Right lung (tissue), 10 donors: ENCODE measurements at places on chromosomes 1 and 21.

- DNase-seq: no peak
Observed at GRCh38 chr1:225777058-225777582, 506 bp upstream of the SRP9 start.

DNA sequence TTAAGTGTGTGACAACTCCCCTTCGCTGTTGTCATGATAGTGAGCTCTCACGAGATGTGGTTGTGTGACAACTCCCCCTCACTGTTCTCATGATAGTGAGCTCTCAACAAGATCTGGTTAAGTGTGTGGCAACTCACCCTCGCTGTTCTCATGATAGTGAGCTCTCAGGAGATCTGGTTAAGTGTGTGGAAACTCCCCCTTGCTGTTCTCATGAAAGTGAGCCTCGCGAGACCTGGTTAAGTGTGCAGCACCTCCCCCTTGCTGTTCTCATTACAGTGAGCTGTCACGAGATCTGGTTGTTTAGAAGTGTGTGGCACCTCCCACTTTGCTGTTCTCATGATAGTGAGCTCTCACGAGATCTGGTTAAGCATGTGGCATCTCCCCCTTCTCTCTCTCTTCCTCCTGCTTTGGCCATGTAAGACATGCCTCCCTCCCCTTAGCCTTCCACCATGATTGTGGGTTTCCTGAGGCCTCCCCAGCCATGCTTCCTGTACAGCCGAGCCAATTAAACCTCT is 25.1 kb upstream of the LSS start:
- DNase-seq: no peak

GRCh38 chr1:30087465-30087864 is 635.9 kb downstream of the MATN1 start:
- no peak for DNase-seq

GRCh38 chr1:3954170-3955169 is 54.4 kb upstream of the C1orf174 start:
- no peak for DNase-seq

DNA sequence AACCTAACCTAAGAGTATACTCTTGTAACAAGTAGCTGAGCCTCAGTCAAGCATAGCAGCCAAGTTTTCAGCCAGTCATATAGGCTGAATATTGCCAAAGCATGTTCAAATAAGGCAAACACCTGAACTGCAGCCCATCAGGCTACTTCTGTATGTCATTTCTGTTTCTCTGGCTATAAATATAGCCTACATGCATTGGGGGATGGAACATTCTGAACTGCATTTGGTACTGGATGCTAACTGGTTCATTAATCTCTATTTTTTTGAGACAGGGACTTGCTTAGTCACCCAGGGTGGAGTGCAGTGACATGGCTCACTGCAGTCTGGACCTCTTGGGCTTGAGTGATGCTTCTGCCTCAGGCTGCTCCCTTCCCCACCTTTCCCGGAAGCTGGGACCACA is 37.3 kb downstream of the MAST2 start:
- no peak for DNase-seq

DNA sequence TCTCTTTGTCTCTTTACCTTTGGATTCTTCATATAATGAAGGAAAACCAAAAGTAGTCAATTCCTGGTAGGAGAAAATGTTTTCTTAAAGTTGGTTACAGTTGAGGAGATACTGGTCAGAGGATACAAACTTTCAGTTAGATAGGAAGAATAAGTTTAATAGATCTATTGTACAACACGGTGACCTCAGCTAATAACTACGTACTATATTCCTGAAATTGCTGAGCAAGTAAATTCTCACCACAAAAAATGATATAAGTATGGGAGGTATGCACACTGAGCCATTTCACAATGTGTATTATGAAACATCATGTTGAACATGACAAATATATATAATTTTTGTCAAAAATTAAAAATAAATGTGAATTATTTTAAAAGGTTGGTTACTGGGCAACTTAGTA is 20.4 kb downstream of the SSX2IP start:
- DNase-seq: no peak

- no peak for DNase-seq
Observed at GRCh38 chr1:75392278-75392677, 218.6 kb downstream of the SLC44A5 start.

- DNase-seq: no peak
Observed at GRCh38 chr1:222171005-222171404, 376.9 kb downstream of the HHIPL2 start.

- no peak for DNase-seq
Observed at GRCh38 chr1:160685266-160685665, 26.4 kb downstream of the CD48 start.

- no peak for DNase-seq
Observed at GRCh38 chr1:70504821-70505193, 93.7 kb downstream of the CTH start.

- DNase-seq: no peak
Observed at GRCh38 chr1:27145934-27146354, 9.0 kb downstream of the SLC9A1 start.

DNA sequence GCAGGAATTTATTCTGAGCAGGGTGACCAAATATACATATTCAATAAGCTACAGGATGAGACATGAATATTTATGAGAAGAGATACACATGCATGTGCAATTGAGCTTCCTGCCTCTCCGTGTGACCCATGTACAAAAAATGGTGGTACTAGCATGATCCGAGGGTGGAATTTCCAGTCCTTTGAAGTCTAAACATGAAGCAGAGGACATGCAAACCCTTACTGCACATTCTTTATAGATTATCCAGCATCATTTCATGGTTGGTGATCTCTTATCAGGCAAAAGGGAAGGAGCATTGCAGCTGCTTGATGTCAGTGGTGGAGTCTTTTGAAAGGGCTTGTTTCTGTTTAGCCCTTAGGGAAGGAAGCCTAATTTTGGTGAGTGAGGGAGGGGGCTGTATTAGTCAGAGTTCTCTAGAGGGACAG is 448.6 kb downstream of the SETD4 start:
- no peak for DNase-seq

- DNase-seq: no peak
Observed at GRCh38 chr1:84611796-84612195, 37.6 kb upstream of the CTBS start.

DNA sequence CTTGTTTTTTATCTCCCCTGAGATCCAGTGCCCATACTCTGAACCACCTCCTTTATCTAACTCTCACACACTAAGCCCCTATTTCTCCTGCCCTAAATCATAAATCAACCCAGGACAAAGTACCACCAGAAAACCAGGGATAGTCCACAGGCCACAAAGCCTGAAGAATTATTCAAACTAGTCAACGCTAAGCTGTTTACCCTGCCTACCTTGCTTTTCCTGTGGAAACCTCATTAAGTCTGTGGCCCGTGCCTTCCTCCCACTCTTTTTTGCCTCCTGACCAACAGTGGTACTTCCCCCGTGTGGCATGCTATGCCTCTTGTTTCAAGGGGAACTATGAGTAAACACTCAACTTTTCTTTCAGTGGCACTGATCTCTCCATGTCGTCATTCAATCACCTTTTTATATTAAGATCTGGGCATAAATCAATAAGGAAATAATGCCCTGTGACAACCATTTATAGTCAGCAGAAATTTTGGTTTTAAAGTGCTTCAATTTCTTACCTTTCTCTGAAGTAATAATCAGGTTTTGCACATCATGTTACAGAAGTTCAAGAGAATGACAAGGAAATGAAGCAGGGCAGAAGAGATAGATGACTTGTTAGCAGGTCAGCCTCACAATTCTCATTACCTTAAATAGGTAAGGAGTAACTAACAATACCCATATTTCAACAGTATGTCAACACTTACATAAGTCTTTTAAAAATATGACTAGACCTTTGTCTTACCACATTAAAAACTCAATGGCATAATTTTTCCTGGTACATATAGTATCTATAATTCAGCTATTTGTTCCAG is 32.1 kb downstream of the EYA3 start:
- DNase-seq: no peak

DNA sequence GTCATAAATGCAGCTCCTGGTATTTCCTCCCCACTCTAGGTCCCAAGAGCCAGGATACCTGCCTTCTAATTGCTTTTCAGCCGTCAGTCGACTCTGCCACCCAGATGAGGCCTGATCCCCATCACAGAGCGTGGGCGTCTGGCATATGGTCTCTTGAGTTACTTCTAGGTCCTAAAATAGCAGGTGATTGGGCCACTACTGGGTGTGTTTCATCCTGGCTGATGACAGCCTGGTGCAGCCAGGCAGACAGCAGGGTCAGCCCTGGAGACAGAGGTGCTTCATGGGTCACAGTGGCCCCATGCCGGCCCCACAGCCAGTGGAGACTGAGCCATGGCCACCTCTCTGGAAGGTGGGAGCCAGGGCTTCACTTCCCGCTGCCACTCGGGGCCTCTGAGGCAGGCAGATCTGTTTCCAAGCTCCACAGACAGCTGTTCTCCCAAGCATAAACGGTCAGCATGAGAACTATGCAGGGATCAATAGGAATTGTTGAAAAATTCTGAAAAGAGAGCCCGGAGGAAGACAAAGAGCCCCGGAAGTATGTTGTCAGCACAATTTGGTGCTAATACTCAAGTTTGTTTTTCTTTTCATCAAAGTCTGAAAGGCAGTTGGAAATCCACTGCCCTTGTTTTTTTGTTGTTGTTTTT is 83.0 kb downstream of the MAN1C1 start:
- no peak for DNase-seq

- DNase-seq: no peak
Observed at GRCh38 chr1:172997941-172998361, 52.8 kb downstream of the TNFSF18 start.

DNA sequence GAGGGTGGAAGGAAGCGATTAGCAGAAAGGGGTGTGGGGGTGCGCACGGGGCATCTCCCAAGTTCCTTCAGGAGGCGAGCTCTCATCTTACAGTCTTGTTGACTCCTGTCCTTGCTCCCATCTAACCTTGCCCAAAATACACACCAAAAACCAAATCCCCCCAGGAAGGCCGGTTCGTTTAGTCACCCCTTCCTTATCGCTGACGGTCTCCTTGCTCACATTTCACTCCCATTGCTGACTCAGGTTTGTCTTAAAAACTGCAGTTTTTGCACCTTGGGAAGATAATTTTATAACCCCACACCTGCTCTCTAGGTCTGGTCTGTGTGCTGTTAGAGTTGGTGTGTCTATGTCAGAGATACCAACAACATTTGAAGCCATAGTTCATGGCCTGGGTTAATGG is 68.1 kb upstream of the F3 start:
- DNase-seq: no peak

- no peak for DNase-seq
Observed at GRCh38 chr1:86913399-86913895, 479 bp downstream of the SELENOF start.

- DNase-seq: peak; percentile 81
Observed at GRCh38 chr1:116763116-116763786, 9.0 kb downstream of the CD2 start.

- DNase-seq: no peak
Observed at GRCh38 chr1:160706526-160707235, 4.9 kb downstream of the CD48 start.

DNA sequence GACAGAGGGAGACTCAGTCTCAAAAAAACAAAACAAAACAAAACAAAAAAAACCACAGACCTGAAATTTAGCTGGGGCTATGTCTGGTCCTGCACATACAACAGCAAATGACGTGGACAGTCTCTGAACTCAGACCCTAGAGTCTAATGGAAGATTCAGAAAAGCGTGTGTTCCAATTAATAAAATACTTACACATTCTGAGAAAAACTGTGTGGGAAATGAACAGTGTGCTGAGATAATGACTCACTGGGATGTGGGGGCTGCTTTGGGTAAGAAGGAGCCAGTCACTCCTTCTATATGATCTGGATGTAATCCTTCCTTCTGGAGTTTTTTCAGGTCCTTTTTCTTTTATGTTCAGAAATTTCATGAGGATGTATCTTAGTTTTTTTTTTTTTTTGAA is 29.4 kb downstream of the CLDN14 start:
- no peak for DNase-seq

- no peak for DNase-seq
Observed at GRCh38 chr1:182110635-182111034, 49.1 kb upstream of the ZNF648 start.

- DNase-seq: no peak
Observed at GRCh38 chr1:183239793-183240525, 53.9 kb downstream of the LAMC2 start.

DNA sequence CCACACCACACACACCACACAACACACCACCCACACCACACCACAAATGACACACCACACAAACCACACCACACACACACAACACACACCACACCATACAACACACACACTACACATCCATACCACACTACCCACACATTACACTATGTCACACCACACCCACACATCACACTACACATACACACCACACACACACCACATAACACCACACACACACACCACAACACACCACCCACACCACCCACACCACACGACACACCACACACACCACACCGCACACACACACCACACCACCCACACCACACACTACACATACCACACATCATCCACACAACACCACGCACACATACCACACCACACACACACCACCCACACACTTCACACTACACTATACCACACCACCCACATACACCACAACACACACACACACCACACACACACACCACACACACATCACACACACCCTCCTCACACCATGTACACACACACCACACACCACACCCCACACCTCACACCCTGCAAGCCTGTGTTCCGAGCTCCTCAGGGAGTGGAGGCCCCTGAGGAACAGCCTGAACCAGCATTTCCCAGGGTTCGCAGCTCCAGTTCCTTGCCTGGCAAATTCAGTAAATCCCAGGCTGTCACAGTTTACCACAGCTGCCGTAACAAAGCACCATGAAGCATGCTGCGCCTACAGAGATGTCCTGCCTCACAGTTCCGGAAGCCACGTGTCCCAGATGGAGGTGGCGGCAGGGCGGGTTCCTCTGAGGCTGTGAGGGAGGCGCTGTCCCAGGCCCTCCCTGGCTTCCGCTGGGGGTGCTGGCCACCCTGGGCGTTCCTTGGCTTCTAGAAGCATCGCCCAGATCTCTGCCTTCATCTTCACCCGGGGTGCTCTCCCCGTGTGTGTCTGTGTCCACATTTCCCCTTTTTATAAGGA is 69.8 kb upstream of the ATP5PO start:
- DNase-seq: no peak

DNA sequence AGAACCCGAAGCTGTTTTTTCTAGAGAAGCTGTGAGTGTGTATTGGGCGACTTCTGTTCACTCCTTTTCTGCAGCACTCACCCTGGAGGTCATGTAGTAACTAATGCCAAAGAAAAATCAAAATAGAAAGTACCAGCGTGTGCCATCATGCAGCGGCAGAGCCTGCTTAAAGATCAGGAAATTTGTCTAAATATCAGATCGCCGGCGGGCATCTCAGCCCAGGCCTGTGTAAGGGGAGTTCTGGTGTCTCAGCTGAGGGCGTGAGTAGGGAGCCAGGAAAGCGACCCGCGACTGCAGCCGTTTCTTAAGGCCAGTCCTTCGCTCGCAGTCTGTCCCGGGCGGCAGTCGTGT is 768 bp downstream of the EDARADD start:
- no peak for DNase-seq

GRCh38 chr1:220487297-220487820 is 40.6 kb upstream of the MARK1 start:
- no peak for DNase-seq
